ENCODE measurements at places on chromosomes 2 and 18. TPM values are rescaled to one million over a fixed set of nuclear protein-coding genes. Genes with fewer than 3 reads are reported as not detected.

The DSC2 gene
- 31.8 TPM for total RNA-seq

The MROH2A gene
- total RNA-seq: not detected

The IL1R2 gene
- total RNA-seq: not detected

The PLCD4 gene
- total RNA-seq: 0.27 TPM

The EFR3B gene
- total RNA-seq: 2.3 TPM

The GALNT13 gene
- total RNA-seq: 0.75 TPM

The MC2R gene
- total RNA-seq: not detected

The ZNF396 gene
- total RNA-seq: 3.3 TPM

The C2orf66 gene
- total RNA-seq: not detected

The AQP12A gene
- total RNA-seq: not detected

The LRRC30 gene
- total RNA-seq: not detected

The CHN1 gene
- 19.3 TPM for total RNA-seq

The THSD7B gene
- total RNA-seq: 0.04 TPM

The NFE2L2 gene
- total RNA-seq: 77.9 TPM

The HOXD13 gene
- not detected for total RNA-seq

The PLA2R1 gene
- total RNA-seq: 3.6 TPM

The ERFE gene
- total RNA-seq: 113 TPM

The PIGN gene
- 22.6 TPM for total RNA-seq

The ALMS1 gene
- 26.1 TPM for total RNA-seq

The HNMT gene
- 9.9 TPM for total RNA-seq

The CXCR2 gene
- not detected for total RNA-seq

The SLC11A1 gene
- 0.21 TPM for total RNA-seq

The DOCK10 gene
- total RNA-seq: 1.2 TPM

The BOK gene
- 86.8 TPM for total RNA-seq

The CFAP210 gene
- total RNA-seq: not detected

The BIN1 gene
- 98.5 TPM for total RNA-seq

The ACOXL gene
- total RNA-seq: 0.58 TPM

The SPDYA gene
- total RNA-seq: 0.34 TPM

The CCDC93 gene
- total RNA-seq: 47.0 TPM

The KCNG2 gene
- not detected for total RNA-seq

The IL36A gene
- not detected for total RNA-seq

The PAX8 gene
- total RNA-seq: 118 TPM

The NDUFV2 gene
- total RNA-seq: 93.3 TPM

The ABCG8 gene
- not detected for total RNA-seq

The MAP2 gene
- total RNA-seq: 58.1 TPM

The LIMS3 gene
- total RNA-seq: 0.62 TPM

The RAB6D gene
- total RNA-seq: 0.27 TPM

The PCARE gene
- total RNA-seq: not detected

The FLACC1 gene
- total RNA-seq: 0.14 TPM

The PPP1CB gene
- 203 TPM for total RNA-seq

The DES gene
- 0.55 TPM for total RNA-seq

The MYO5B gene
- 114 TPM for total RNA-seq

The SIX2 gene
- 0.96 TPM for total RNA-seq

The C2orf81 gene
- 4.3 TPM for total RNA-seq

The STEAP3 gene
- total RNA-seq: 45.7 TPM
